ENCODE measurements at places on chromosomes 2 and 18.
A peak's percentile ranks its signal among the peaks of the same experiment; 100 is the strongest.

DNA sequence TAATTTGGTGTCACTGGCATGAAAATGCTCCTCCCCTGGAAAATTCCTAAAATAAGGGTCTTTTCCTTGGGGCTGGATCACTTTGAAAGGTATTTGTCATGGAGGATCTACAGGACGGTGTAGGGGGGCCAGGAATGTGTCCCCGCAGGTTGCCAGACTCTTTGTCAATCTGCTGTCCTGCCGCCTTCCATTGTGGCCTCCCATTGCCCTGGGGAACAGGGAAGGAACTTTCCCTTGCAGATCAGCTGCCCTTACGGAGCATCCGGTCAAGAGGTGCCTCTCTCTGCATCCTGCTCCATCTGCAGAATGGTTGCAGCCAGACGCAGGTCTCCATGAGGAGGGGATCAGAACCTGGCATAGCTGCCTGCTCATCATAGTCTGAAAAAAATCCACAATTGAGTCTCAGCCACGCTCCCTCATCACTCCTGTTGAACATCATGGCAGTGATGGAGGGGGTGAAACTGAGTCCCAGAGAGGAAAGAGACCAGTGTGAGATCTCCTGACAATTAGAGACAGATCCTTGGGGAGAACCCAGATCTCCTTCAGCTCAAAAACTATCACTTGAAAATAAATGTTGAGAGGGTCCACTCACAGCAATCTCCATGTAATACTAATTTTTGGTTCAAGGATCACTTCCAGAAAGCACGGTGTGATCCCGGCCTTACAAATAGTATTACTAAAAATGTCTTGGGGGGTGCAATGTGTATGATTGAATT is 244.8 kb downstream of the MYCN start:
- DNase-seq = no peak

GRCh38 chr2:74862020-74862964 is 28.4 kb downstream of the HK2 start:
- no peak for DNase-seq

- DNase-seq = no peak
Measured at GRCh38 chr2:41903474-41904135, 144.2 kb upstream of the PKDCC start.

DNA sequence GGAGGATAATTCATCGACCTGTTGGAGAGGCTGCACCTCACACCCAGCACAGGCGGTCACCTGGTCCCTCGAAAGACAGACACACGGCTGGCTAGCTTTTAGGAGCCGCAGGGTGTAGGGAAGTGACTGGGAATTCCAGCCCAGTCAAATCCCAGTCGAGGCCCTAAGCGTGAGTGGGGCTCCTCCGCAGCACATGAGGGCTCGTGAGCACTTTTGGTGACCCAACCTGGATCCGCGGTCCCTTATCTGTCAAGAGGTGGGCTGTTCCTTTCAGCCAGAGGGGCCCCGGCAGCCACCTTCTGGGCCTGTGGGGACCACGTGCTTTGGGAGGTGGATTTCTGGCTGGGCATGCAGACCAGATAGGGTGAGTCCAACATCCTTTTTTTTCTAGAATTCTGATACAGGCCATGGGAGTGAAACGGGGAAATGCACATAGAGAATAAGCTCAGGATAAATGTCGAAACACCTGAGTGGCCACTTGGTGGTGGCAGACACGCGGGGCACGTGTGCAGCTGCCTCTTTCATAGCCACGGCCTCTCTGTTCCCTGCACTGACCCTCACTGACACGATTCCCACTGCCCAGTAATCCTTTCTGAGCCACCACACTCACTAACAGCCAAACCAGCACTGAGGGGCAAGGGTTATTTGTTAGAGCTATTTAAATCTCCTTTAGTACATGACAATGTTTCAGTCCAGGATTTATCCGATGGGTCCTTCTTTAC is 148.4 kb upstream of the PXDN start:
- no peak for DNase-seq

GRCh38 chr2:10036095-10036884 is 7.1 kb upstream of the KLF11 start:
- DNase-seq = no peak

- DNase-seq = peak; percentile 67
Measured at GRCh38 chr18:39599251-39599650, 2033.7 kb upstream of the CELF4 start.

DNA sequence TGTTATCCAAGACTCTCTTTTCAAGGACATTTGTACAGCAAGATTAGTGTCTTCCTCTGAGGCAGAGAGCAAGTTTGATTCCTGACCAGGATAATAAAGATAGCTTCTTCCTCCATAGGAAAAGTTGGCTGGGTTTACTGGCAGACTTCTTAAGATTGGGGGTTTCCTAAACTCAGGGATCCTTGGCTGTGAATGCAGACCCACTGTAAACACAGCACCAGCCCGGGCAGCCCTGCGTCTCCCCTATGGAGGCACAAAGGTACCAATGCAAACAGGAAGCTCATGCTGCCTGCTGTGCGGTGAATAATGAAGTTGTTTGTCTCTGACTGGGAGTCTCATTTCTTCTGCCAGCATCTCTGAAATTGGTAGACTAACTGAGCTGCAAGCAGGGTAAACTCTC is 96.2 kb upstream of the ARHGAP28 start:
- DNase-seq = no peak

GRCh38 chr2:142291969-142292368 is 161.2 kb upstream of the LRP1B start:
- DNase-seq = no peak

- no peak for DNase-seq
Measured at GRCh38 chr2:161100211-161100895, 59.9 kb upstream of the TANK start.

- no peak for DNase-seq
Measured at GRCh38 chr18:22115573-22115972, 53.8 kb upstream of the GATA6 start.

- DNase-seq = no peak
Measured at GRCh38 chr2:96306370-96306769, 1.0 kb upstream of the SNRNP200 start.

DNA sequence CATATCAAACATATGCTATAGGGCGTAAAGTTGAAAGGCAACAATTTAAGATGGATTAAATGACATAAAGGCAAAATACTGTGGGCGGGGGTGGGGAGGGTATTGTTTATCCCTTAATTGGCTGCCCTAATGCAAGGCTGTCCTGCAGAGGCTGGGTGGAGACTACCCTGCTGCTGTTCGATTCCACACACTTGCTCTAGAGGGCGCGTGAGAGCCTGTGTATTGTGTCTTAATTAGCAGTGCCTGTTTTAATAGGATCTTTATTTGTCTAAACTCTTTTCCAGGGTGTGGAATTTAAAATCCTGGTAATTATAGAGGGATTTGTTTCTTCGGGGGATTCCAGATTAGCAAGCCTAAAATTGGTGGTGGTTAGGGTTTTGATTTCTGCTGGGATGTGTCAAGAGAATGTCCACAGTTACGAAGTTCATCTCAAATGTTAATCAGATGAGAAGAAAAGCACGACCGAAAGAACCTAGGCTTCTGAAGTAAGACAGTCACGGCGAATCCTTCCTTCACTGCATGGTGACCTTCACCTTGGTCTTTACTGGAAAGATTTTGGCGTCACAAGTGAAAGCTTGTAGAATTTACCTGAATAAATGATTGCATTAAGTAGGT is 103.5 kb upstream of the MAP3K20 start:
- DNase-seq = peak; percentile 69

DNA sequence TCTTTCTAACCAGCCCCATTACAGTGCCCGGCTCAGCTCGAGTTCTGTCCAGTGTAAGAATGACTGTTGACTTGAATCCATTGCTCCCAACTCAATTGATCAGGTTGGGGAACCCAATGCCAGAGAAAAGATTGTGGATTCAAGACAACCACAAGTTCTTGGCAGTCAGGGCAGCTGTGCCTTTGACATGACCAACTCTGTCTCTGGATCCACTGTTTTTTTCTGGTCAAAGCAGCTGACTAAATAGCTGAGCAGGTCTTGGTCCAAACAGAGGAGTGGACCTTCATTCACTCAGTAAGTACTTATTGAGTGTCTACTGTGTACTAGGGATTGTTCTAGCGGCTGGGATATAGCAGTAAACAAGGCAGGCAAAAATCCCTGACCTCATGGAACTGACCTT is 6.3 kb upstream of the ATOH8 start:
- DNase-seq = no peak

DNA sequence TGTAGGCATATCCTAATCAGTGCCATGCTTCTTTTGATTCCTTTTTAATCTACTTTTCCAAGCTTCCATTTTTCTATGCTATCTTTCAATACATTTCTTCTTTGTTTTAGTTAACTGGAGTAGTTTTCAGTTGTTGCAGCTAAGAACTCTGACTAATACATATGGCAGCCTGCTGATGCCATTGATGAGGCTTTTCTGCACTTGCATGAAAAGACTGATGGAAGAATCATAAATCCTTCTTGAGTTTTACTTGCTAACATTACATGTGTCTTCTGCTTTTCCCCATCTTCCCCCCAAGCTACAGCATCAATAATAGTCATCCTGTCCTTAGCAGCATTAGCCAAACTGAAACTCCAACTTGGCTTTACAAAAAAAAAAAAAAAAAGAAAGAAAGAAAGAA is 203.3 kb downstream of the LRP1B start:
- no peak for DNase-seq

- no peak for DNase-seq
Measured at GRCh38 chr18:47528343-47528742, 276.9 kb upstream of the SKOR2 start.

- no peak for DNase-seq
Measured at GRCh38 chr2:30197570-30198192, 33.7 kb upstream of the LBH start.

GRCh38 chr2:150618245-150618895 is 130.9 kb upstream of the RND3 start:
- no peak for DNase-seq

GRCh38 chr18:22933966-22934423 is 867 bp downstream of the RBBP8 start:
- DNase-seq = no peak

DNA sequence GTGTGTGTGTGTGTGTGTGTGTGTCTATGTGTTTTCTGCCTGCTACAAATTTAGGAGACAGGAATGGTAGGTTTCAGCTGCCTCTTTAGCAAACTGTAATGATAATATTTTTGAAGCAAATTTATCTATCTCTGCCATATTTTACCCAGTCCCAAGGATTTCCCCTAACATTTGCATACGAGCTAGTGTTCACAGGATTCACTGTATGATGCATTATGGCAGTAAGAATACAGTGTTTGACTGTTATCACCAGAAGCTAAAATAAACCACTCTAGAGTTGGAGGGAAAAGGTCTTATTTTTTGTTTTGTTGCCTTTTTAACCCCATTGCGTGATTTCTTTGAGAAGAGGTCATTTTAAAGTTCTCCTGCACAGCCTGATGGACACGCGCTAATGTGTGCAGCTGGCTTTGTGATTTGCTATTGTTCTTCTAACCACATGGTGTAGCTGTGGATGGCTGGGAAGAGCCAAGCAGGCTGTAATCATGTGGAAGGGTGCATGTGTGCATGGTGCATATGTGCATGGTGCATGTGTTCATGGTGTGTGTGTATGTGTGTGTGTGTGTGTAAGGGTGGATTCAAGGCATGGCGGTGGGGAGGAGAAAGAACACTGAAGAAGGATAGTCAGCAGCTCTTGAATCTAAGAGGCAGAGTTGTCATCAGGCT is 62.4 kb downstream of the PLB1 start:
- DNase-seq = no peak

GRCh38 chr2:175624211-175624761 is 377.8 kb downstream of the LNPK start:
- no peak for DNase-seq

GRCh38 chr2:241551998-241552737 is 6.4 kb upstream of the BOK start:
- DNase-seq = peak; percentile 34

DNA sequence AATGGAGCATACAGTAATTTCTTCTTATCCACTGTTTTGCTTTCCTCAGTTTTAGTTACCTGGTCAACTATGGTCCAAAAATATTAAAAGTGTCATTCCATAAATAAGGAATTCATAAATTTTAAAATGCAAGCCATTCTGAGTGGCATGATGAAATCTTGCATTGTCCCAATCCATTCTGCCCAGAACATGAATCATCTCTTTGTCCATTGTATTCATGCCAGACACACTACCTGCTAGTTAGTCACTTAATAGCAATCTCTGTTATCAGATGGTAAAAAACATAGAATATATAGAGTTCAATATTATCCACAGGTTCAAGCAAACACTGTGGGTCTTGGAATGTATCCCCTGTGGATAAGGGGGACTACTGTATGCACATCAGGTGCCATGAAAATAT is 872.2 kb upstream of the NXPH2 start:
- no peak for DNase-seq

DNA sequence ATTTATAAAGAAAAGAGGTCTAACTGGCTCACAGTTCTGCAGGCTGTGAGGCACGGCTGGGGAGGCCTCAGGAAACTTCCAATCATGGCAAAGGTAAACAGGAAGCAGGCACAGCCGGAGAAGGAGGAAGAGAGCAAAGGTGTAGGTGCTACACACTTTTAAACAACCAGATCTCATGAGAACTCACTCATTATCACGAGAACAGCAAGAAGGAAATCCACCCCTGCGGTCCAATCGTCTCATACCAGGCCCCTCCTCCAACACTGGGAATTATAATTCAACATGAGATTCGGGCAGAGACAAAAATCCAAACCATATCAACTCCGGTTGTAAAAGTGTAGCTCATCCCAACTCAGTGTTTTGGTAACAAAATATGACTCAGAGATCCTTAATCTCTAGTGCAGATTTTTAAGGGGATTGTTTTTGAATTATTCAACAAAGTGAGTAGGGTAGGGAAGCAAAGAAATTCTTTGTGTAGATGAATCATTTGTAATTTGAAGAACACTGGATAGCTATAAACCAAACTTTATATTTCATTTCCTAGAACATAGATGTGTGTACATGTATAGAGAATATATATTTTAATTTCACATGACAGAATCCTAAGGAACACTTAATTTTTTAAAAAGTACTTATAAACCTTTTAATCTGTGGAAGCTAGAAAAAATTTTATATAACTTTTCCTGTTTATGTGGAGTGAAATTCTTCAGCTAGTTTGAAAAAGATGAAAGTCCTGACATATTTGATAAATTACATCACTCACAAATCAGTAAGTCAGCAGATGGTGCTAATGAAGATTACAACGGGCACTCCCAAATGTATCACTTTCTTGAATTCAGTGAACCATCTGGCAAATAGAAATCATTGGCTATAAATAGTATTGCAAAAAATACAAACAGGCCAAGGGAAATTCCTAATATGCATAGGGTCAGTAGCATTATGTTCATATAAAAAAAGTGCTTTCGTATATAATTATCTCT is 130.1 kb downstream of the OLA1 start:
- DNase-seq = peak; percentile 83

- no peak for DNase-seq
Measured at GRCh38 chr2:9037166-9037565, 33.7 kb upstream of the MBOAT2 start.

Data from PC-9 (cell line).